ENCODE measurements at places on chromosomes 5 and 9.

- H3K4me1 ChIP-seq = peaks cover 7% of the 10 kb centered on the region
- no peaks in the 10 kb centered on the region for H3K27me3 ChIP-seq
- H3K27ac ChIP-seq = no peak overlapping the region
Observed at GRCh38 chr5:78377056-78377717, 16.8 kb downstream of the SCAMP1 start.

DNA sequence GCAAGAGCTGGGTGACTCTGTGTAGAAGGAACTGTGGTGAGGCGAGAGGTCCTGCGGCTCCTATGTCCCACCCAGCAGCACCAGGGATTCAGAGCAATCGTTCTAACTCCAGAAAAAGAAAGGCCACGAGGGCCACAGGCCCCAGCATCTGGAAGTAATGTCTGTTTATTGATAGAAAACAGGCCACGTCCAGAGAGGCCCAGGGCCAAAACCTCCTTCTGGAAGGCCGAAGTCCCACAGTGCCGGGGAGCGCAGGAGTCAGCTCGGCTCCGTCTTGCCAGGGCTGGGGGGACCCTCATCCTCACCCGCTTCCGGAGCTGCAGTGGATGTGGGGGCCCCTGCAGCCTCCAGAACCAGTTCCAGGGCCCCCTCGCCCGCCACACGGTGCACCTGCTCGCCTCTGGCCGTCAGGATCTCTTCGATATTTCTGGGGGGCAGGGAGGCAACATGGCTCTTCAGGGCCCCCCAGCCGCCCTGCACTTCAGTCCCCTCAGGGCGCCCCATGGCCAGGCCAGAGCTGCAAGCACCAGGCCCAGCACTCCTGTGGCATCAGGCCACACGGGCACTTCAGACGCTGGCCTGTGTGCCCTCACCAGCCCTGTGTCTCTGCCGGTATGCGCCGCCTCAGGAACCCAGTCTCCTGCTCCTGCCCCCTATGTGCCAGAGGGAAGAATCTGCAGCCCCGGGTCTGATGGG, 1.6 kb downstream of the DNLZ start:
- peaks cover 7% of the 10 kb centered on the region for H3K4me1 ChIP-seq
- DNase-seq = no peak
- H3K27me3 ChIP-seq = no peaks in the 10 kb centered on the region

GRCh38 chr5:101024299-101024698, 121.2 kb upstream of the ST8SIA4 start:
- no peak overlapping the region for H3K4me3 ChIP-seq
- no peaks in the 10 kb centered on the region for H3K4me1 ChIP-seq
- DNase-seq = no peak
- no peaks in the 10 kb centered on the region for H3K36me3 ChIP-seq

DNA sequence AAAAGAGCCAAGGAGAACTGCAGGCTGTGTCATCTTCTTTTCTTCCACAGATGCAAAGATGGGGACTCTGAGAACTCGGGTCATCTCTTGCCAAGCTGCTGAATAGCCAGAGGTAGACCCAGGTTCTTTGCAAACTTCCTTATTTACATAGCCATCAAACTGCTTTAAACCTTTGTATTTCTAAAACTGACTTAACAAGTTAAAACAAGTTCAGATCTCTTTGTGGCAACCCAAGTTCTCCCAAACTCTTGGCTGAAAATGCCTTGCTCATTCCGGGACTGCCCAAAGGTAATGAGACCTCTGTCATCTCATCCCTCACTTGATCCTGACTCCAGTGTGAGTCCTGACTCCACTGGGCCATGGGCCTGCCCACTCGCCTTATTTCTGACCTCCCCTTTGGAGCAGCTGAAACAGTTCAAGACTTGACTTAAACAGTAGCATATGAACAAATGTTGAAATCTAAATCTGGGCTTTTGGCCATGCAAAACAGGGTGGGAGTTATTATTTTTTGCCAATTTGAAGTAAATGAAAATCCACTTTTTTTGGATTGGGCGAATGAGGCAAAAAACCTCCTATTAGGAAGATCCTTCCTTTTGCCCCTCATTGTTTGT, 50.6 kb downstream of the FBXL7 start:
- H3K4me1 ChIP-seq = peaks cover 5% of the 10 kb centered on the region
- no peaks in the 10 kb centered on the region for H3K36me3 ChIP-seq
- no peaks in the 10 kb centered on the region for H3K27me3 ChIP-seq
- no peak for DNase-seq
- no peak overlapping the region for H3K4me3 ChIP-seq

DNA sequence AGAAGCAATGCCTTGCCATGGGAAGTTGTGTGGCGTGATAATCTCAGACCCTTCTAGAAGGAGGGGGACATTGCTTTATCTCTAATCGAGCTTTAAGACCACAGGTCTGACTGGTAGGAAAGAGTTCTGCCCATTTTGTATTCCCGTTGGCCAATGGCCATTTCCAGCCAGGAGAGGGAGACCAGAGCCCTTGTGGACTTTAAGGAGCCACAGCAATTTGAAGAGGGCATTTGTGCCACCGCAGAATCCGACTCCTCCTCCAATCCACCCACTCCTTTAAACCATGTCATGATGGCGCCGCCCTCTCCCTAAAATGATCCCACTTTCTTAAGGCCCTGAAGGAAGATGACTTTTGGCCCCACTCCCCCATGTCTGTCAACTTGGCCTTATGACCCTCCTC, 560.5 kb upstream of the ADAMTS16 start:
- H3K36me3 ChIP-seq = no peaks in the 10 kb centered on the region
- no peak overlapping the region for H3K27ac ChIP-seq
- no peak overlapping the region for H3K4me3 ChIP-seq
- DNase-seq = no peak

- no peak overlapping the region for H3K4me3 ChIP-seq
- H3K27ac ChIP-seq = no peak overlapping the region
- no peaks in the 10 kb centered on the region for H3K4me1 ChIP-seq
Observed at GRCh38 chr5:168159425-168159824, 132.0 kb upstream of the WWC1 start.

- no peaks in the 10 kb centered on the region for H3K36me3 ChIP-seq
- H3K27me3 ChIP-seq = no peaks in the 10 kb centered on the region
- no peak overlapping the region for H3K27ac ChIP-seq
- no peak for DNase-seq
- peaks cover 12% of the 10 kb centered on the region for H3K4me1 ChIP-seq
Observed at GRCh38 chr5:32541241-32541640, 44.1 kb upstream of the SUB1 start.

GRCh38 chr5:31825518-31826068, 186.7 kb downstream of the PDZD2 start:
- no peaks in the 10 kb centered on the region for H3K4me1 ChIP-seq
- H3K4me3 ChIP-seq = no peak overlapping the region
- H3K27ac ChIP-seq = no peak overlapping the region
- no peaks in the 10 kb centered on the region for H3K27me3 ChIP-seq

GRCh38 chr9:98877311-98877710, 66.4 kb upstream of the COL15A1 start:
- H3K4me3 ChIP-seq = no peak overlapping the region
- H3K4me1 ChIP-seq = peaks cover 16% of the 10 kb centered on the region
- H3K27me3 ChIP-seq = no peaks in the 10 kb centered on the region

DNA sequence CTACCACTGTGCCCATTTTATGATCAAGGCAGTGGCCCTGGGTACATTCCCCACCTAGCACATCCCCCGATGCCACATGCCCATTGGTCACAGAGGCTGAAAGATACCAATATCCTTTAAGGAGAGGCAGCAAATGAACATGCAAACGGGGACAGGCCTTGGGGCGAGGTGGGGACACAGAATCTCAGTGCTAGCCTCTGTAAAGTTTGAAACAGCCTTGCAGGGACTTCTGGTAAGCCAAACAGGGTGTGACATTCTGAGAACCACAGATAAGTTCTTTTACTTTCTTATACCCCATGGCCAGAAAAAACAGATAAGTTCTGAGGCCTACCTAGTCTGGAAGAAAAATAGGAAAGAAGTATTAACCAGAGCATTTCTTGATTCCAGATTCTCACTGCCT, 60.5 kb downstream of the ACER2 start:
- peaks cover 11% of the 10 kb centered on the region for H3K4me1 ChIP-seq
- no peak overlapping the region for H3K4me3 ChIP-seq
- no peak for DNase-seq

GRCh38 chr5:20166456-20166855, 178.5 kb upstream of the CDH18 start:
- H3K27ac ChIP-seq = no peak overlapping the region
- no peaks in the 10 kb centered on the region for H3K4me1 ChIP-seq
- H3K4me3 ChIP-seq = no peak overlapping the region
- no peaks in the 10 kb centered on the region for H3K27me3 ChIP-seq
- no peak for DNase-seq

GRCh38 chr5:68369023-68369359, 153.4 kb downstream of the PIK3R1 start:
- H3K27ac ChIP-seq = no peak overlapping the region
- no peaks in the 10 kb centered on the region for H3K36me3 ChIP-seq
- no peaks in the 10 kb centered on the region for H3K4me1 ChIP-seq
- H3K4me3 ChIP-seq = no peak overlapping the region
- no peak for DNase-seq

- H3K27ac ChIP-seq = no peak overlapping the region
- no peaks in the 10 kb centered on the region for H3K27me3 ChIP-seq
- no peak for DNase-seq
- H3K36me3 ChIP-seq = no peaks in the 10 kb centered on the region
Observed at GRCh38 chr9:104276709-104277245, 182.7 kb downstream of the SMC2 start.

- no peaks in the 10 kb centered on the region for H3K36me3 ChIP-seq
- DNase-seq = no peak
- H3K27me3 ChIP-seq = no peaks in the 10 kb centered on the region
- H3K4me3 ChIP-seq = no peak overlapping the region
Observed at GRCh38 chr9:75504721-75505120, 385.8 kb upstream of the PCSK5 start.

DNA sequence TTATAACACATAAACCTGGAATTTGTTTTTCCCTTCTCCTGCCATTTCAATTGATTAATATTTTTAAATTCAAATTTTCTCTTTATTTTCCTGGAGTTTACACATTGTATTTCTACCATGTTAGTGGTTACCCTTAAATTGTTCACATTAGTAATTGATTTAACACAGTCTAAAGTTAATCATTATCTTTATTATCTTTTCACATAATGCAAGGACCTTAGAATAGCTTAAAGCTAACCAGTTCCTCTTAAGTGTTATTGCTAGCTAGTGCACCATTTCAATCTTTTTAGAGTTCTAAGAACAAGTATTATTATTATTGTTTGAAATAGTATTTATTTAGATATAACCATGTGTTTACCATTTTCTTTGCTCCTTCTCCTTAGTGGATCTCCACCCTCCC, 251.2 kb upstream of the FBXL7 start:
- H3K27ac ChIP-seq = no peak overlapping the region
- no peaks in the 10 kb centered on the region for H3K27me3 ChIP-seq
- DNase-seq = no peak
- H3K36me3 ChIP-seq = no peaks in the 10 kb centered on the region
- no peaks in the 10 kb centered on the region for H3K4me1 ChIP-seq

DNA sequence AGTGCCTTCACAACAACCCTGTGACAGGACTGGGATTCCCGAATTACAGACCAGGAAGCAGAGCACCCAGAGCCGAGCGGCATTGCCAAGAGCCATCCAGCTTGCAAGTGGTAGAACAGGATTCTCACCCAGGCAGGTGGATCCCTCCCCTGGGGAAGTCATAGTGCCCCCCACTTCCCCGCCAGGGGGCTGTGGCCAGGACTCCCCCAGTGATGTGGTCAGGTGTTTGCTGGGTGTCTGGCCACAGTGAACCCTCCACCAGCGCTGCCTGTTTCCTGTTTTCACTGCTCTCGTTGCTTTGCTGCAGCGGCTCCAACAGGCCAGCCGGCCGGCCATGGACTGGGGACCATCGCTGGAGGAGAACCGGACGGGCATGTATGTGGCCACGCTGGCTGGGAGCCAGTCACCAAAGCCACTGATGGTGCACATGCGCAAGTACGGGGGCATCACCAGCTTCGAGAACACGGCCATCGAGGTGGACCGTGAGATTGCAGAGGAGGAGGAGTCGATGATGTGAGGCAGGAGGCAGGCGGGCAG, 19.3 kb downstream of the SLC6A7 start:
- no peaks in the 10 kb centered on the region for H3K36me3 ChIP-seq
- H3K27ac ChIP-seq = no peak overlapping the region
- no peaks in the 10 kb centered on the region for H3K27me3 ChIP-seq
- H3K4me3 ChIP-seq = no peak overlapping the region
- DNase-seq = peak; percentile 22
- no peaks in the 10 kb centered on the region for H3K4me1 ChIP-seq

DNA sequence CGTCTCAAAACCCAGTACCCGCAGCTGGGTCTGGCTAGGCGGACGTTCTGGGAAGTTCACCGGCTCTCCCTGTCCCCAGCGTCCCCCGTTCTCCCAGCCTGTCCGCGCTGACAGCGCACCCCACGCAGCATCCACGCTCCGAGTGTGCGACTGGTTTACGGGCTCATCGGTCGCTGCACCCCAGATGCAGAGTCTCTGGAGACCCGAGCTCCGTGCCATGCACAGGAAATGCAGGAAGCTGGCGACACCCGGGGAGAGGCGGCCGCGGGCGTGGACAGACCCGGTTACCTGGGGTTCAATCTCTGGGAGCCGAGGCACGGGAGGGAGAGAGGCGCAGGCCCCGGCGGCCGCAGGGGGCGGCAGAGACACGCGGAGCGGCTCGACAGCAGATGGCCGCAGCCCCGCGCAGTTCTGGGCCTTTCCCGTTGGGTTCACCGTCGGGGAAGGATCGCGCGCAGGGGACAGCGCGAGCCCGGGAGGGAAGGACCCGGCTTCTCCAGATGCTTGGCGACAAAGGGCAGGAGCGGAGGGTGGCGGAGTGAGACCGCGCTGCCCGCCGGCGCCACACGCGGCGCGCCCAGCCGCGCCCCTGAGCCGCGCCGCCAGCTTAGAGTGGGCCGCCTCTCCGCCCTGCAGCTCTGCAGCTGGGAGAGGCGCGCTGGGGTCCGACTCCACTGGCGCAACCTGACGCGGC, 558 bp downstream of the SHROOM1 start:
- H3K4me3 ChIP-seq = peak overlapping the region; percentile 63
- no peaks in the 10 kb centered on the region for H3K27me3 ChIP-seq
- peak; percentile 81 for DNase-seq
- H3K27ac ChIP-seq = peak overlapping the region; percentile 45

GRCh38 chr9:22056402-22056801, 47.3 kb upstream of the CDKN2B start:
- H3K4me3 ChIP-seq = no peak overlapping the region
- no peak overlapping the region for H3K27ac ChIP-seq
- DNase-seq = no peak
- H3K4me1 ChIP-seq = no peaks in the 10 kb centered on the region

DNA sequence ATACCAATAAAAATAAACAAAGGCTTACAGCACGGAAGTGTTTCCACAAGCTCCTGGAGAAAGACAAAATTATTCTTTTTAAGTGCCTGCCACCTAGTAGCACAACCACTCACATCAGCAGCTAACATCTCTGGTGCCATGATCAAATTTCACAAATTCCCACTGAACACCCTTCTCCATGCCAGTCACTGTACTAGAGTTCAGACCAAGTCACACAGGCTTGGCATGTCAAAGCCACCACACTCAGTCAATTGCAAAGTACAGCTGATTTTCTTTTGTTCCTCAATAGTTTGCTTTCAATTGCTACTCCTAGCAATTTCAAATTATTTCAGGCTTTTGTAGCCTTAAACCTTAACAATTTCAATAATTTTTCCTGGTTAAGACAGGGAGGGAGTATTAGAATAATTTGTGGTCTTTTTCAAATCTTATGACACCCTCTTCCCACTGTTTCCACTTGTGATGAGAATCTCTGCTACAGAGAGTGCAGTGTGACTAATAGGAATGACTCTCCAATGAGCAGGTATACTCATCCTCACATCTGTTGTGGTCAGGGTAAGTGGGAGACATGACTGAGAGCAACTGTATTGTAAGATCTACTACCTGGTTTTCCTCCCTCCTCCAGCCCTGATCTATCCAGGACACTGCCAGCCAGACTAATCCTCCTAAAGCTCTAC, 46.2 kb downstream of the RNF145 start:
- no peaks in the 10 kb centered on the region for H3K4me1 ChIP-seq
- H3K27ac ChIP-seq = no peak overlapping the region
- no peak for DNase-seq
- no peaks in the 10 kb centered on the region for H3K36me3 ChIP-seq
